ENCODE measurements at places on chromosomes 6 and 20.

DNA sequence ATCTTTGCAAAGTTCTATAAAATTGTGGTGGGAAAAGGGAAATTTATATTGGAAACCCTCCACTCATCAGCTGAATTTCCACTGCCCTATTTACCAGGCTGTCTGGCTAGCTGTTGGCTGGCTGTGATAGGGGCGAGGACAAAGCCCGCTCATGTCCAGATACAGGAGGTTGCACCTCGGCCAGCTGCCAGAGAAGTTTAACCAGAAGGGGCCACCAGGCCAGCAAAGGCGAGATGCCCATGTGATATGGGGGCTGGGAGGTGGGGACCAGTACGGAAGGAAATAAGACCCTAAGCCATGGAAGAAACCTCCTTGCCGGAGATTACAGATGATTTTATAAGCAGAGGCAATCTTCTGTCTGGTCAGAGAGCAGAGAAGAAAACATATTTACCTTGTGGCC lies 143.8 kb downstream of the FNDC1 start:
- no peak for DNase-seq

DNA sequence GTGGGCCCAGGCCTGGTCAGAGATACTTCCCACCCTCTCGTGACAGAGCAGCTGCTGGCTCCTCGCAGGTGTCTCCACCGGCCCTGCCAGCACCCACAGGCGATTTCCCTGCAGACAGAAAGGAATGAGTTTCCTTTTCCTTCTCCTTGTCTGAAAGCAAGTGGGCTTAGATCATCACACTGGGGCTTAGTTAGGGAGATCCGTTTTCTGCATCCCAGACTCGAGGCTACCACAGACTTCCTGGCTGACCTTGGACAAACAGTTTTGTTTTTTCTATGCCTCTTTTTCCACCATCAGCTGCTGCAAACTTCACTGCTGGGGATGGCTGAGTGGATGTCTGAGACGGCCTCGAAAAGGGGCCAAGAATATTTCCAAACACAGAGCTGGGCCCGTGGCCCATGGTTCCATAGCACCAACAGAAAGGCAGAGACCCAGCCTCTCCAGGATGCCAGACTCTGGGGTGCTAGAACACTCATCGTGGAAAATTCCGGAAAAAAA lies 86.5 kb downstream of the BANF2 start:
- no peak for DNase-seq

DNA sequence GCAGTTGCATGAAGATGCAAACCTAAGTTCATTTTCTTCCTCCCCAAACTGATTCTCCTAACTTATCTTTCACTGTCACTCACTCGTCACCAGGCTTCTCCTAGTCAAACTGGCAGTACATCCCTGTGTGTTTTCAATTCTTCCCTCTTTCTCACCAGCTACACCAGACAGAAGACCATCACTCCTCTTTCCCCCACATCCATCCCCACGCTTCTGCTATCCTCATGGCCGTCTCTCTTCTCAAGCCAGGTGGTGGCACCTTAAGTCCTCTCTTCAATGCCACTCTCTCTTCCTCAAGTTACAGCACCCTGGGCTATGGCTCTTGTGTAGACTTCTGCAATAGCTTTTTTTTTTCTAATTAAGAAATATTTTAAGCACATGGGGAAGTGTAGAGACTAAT lies 14.4 kb upstream of the TREM2 start:
- DNase-seq, result no peak

DNA sequence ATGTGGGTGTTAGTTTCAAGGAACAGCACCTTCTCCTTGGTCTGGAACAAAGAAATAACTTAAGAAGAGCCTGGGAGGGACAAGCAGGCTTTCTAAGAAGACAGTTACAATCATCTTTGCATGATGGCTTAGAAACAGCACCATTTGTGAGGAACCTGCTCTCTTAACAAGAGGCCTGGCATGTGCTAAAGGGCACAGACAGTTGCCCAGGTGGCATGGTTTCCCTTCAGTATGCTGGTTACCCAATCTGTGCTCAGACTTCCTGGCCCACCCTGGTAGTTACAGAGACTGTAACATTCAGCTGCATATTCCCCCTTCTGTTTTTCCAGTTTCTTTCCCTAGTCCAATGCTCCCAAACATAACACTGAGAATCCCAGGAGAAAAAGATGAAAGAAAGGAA lies 84.0 kb downstream of the CHD6 start:
- DNase-seq, result no peak

DNA sequence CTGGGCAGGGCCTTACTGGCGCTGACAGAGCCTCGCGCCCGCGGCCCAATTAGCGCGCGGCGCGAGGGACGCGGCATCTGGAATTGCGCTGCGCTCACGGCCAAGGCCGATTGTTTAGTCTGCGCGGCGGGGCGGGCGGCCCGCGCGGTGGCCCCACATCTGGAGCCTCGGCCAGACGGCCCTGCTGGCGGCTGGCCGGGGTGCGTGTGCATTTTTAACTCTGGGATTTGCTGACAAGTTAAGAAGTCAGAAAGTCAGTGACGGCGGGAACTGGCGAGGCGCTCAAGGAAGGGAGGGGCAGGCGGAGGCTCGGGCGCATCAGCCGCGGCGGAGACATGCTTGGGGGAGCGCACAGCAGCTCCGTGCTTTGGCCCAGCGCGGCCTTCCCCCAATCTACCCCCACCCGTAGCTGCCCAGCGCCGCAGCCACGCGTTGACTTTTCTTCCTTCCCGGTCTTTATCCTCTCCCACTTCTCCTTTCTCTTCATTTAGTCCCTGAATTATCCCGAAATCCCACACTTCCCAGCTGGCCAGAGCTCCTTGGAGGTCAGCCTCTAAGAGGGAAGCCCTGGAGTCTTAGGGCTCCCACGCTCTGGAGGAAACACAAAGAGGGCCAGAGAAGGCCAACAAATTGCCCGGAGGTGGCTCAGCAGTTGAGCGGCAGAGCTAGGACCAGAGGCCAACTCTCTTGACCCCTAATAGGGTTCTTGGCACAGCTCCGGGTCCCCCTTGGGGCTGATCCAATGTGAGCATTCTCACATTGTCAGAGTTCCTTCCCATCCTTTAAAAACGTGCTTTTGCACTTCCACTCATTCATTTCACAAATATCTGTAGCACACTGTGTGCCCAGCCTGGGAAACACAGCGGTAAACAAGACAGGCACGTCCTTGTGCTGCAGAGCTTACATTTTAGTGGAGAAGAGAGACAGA lies 40.8 kb upstream of the FOXP4 start:
- DNase-seq, result peak; percentile 16

DNA sequence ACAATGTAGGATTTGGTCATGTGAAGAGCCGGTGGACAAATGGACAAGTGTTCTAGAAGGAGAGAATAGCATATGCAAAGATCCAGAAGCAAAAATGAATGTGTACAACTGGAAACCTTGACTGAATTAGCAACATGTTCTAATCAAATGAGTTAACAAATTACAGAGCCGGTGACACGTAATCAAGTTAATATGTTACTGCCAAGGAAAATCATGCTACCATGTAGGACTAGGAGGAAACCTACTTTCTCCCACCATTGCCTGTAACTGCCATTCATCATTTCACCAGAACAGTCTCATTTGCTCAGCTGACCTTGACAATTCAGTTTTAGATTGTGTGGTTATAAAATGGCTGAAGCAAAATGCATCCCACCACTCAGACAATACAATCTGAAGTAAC lies 179.4 kb downstream of the KIF16B start:
- no peak for DNase-seq

DNA sequence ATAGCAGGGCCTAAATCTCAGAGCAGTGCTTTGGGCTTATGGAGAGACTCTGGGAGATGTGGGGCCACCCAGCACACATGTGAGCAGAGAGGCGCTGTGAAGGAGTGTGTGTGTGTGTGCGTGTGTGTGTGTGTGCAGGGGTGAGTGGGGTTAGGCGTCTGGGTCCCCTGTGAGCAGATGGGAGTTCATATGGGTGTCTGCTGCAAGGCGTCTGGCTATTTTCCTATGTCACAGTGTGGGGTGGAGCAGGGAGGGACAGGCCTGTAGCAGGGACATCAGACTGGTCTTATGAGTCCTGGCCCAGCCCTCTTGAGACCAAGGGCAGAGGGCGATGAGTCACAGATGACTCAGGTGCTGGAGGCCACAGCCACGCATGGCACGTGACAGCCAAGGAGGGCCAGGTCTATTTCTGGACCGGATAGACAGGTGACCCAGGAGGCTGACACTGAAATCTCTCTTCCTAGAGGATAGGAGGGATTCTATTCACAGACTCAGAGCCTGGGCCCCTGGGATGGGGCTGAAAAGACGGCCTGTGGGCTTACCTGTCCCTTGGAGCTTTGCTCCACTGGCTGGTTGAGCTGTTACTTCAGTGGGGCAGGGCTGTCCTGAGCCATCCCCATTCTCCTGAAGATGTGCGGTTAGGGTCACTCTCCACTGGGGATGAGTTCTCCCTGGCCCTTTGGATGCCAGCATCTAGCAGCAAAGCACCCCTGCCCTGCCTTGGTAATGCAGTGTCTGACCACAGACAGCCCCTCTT lies 28.9 kb downstream of the VEGFA start:
- DNase-seq, result no peak

- no peak for DNase-seq
Observed at GRCh38 chr20:59334651-59335300, 34.4 kb downstream of the EDN3 start.

- DNase-seq, result no peak
Observed at GRCh38 chr6:23499549-23499948, 626.5 kb upstream of the NRSN1 start.

DNA sequence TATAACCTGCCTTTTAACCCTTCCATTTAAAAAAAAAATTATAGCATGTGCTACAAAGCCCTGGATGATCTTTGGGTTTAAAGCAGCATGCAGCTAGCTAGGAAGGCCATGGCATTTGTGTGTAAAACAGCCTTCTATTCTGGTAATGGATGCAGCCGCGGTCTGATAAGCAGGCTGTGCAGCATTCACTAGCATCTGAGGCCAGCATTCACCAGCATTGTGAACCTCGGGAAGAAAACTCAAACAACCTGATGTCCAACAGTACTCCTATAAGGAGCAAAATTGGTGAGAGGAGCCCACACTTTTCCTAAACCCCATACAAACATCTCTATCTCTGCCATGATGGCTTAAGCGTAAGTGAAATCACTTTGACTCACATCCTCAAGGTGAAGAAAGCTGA lies 265.5 kb downstream of the PTPRT start:
- DNase-seq, result no peak

- DNase-seq, result no peak
Observed at GRCh38 chr6:110285306-110286060, 72.7 kb downstream of the METTL24 start.

- no peak for DNase-seq
Observed at GRCh38 chr6:93894521-93894920, 475.2 kb upstream of the EPHA7 start.

DNA sequence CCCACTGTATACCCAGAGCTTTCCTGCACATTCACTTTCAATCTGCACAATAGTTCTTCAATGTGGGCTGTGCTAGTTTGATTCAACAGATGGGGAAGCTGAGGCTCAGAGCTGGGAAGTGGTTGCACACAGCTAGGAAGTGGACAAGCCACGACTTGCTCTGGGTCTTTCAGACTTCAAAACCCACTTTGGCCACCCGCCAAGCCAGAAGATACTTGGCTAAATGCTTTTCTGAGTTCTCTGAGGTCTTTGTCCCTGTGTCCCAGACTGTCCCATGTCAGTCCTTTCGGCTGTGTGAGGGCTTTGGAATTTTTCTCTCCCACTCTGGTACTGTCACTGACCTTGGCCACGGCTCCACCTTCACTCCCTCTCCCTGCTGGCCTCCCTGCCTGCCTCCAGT lies 10.6 kb downstream of the PDYN start:
- DNase-seq, result no peak

- peak; percentile 76 for DNase-seq
Observed at GRCh38 chr6:73523434-73524123, 2.7 kb upstream of the EEF1A1 start.

DNA sequence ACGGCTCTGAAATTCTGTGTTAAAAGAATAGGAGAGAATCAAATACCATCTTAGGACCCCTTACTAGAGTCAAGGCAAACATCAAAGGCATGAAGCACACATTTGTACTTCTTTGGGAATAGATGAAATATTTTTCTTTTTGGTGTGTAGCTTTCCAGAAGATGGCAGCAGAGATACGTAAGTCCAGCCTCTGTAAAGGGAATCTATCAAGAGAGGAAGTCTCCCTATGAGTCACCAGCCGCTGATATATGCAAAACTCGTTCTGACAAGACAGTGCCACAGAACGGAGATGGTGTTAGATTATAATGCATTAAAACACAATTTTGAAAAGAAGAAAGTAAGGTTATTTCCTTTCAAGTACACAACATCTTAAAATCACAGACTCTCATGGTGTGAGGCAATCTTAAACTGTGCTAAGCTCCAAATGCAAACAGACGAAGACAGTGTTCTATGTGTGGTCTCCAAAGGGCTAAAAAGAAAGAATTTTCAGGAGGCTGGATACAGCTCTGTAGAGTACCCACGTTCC lies 120.0 kb upstream of the AGPAT4 start:
- peak; percentile 8 for DNase-seq

DNA sequence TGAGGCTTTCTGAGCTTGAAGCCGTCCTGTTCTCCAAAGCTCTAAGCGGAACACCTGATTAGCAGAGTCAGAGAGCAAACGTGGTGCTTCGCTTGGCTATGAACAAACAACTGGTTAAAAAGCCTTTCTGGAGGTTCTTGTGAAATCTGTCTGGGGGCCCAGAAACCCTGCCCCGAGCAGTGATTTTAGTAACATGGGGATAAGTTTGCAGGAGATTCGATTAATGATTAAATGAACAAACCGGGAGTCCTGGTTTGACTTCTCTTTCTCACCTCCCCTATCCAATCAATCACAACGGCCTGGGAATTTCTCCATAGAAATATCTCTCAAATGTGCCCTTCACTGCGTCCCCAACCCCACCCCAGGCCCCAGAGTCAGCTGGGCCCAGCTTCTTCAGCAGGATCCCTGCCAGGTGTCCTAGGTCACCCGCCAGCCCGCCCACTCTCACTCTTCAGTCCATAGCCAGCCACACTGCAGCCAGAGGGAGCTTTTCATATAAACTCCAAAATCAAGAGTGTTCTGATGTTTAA lies 43.6 kb downstream of the ZDHHC14 start:
- no peak for DNase-seq

DNA sequence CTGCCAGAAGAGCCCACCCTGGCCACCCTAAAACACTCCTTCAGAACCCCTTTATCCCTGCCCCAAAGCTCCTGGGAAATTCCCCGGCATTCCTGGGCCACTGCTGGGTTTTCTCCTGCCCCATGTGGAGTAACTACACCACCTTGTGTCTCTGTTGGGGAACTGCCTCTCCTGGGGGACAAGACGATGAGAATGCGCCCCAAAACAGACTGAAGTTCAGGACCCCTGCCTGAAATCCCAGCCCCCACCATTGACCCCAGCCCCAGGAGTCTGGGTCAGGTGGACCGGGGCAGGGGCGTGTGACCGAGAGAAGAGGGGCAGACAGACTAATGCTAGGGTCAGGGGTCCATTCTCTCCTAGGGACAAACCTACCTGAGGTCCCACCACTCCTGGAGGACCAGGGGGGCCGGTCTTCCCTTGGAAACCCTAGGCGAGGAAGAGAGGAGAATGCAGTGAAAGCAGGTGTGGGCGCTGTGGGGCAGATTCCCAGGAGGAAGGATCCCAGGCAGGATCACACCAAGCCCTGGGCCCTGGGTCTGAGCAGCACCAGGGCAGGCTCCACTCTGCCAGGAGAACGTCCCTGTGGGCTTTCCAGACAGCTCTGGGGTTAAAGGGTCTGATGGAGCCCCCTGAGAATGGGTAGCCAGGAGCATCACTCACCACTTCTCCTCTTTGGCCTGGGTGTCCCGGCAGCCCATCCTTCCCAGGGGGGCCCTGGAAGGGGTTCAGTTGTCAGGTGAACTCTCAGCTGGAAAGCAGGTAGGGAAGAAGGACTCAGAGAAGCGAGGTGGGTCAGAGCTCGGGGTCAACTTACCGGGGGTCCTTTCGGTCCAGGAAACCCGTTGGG lies 19.4 kb downstream of the COL11A2 start:
- DNase-seq, result no peak
